ENCODE measurements at places on chromosomes 7 and 10.
A peak's percentile ranks its signal among the peaks of the same experiment; 100 is the strongest.

- DNase-seq: no peak
These were observed 107.8 kb downstream of the ADARB2 start for GRCh38 chr10:1629326-1630198.

GRCh38 chr7:151888079-151889067 is 11.5 kb upstream of the PRKAG2 start:
- DNase-seq: no peak

DNA sequence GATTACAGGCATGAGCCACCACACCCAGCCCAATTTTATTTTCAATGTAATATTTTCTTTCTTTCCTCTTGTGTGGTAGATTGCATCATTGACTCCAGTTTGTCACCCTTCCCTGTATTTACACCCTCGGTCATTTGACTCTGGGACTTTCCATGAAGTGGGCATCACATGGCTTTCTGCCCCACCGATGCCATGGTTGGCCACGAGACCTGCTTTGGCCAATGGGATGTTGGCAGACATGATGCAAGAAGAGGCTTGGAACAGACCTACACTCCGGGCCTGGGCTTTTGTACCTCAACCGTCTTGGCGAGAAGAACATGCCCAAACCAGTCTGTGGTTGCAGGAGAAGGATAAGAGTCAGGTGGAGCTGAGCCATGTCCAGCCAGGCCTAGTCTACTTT is 38.8 kb upstream of the CACUL1 start:
- no peak for DNase-seq

DNA sequence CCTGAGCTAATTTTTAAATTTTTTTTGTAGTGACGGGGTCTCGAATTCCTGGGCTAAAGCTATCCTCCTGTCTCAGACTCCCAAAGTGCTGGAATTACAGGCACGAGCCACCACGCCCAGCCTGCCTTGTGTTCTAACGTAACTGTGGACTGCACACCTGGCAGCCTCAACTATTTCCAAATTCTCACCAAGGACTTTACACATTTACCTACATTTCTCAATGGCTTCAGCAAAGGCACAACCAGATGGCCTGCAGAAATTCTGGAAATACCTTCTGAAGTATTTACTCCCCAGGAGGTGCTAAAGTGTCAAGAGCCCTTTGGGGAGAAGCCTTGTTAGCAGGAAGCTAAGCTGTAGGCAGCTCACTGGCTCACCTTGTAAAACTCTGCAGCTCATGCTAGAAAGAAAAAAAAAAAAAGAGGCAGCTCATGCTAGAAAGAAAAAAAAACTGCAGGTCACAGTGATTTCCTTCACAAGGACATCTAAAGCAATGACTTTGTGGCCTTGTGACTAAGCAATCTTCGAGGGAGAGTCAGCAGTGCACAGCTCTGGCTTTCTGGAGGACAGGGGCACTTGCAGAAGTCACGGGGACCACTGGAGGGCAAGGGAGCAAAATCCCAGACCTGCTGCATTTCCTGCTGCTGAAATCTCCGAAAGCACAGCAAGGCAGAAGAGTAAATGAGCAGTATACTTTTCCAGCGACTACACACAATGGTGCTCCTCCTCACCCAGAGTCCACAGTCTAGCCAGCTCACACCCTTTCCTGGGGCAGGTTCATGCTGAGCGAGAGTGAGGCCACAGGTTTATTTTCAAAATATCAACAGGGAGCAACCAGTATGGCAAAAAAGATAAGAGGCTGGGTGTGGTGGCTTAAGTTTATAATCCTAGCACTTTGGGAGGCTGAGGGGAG is 40.4 kb downstream of the BAIAP2L1 start:
- peak; percentile 49 for DNase-seq

DNA sequence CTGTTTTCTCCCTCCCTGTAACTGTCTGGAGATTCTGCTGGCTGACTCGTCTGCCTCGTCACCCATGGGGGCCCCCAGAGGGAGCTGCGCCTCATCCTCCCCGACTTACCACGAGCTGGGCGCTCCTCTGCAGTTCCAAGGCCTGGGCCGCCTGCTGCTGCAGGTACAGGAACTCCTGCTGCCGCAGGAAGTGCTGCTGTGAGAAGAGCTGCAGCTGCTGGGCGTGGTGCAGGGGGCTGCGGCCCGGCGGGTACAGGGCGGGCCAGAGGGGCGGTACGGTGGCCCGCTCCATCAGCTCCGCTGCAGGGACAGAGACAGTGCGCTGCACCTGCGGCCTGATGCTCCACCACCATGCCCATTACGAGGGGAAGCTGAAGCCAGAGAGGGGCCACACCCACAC is 47.7 kb downstream of the TNRC18 start:
- no peak for DNase-seq

- no peak for DNase-seq
These were observed 428.9 kb downstream of the TNS3 start for GRCh38 chr7:47153058-47153457.

- DNase-seq: no peak
These were observed 154.3 kb upstream of the LAMB4 start for GRCh38 chr7:108284349-108285002.

GRCh38 chr7:15737601-15738000 is 51.1 kb upstream of the MEOX2 start:
- DNase-seq: no peak

GRCh38 chr7:112940314-112940732 is 146.3 kb downstream of the GPR85 start:
- no peak for DNase-seq

DNA sequence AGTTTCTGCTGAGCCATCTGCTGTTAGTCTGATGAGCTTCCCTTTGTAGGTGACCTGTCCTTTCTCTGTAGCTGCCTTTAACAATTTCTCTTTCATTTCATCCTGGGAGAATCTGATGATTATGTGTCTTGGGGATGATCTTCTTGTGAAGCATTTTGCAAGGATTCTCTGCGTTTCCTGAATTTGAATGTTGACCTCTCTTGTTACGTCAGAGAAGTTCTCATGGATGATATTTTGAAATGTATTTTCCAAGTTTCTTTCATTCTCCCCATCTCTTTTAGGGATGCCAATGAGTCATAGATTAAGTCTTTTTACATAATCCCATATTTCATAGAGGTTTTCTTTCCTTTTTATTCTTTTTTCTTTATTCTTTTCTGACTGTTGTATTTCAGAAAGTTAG is 184.2 kb upstream of the BET1 start:
- no peak for DNase-seq

DNA sequence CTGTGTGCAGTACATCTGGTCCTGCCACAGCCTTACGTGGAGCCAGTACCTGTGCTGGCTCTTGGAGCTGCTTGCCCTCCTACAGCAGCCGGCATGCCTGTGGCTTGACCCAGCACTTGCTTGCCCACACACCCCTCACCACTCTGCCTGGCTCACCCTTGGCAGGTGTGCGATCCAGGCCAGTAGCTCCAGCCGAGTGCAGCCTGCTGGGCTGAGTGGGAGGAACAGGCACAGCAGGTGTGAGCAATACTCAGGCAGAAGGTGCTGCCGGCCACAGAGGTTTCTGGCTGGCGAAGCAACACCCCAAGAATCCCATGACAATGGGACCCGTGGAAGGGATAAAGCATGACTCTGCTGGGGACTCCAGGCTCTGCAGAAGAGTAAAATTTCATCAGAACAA is 173.5 kb upstream of the ADCY1 start:
- no peak for DNase-seq

- DNase-seq: no peak
These were observed 24.6 kb upstream of the AKR1E2 start for GRCh38 chr10:4801405-4801804.

DNA sequence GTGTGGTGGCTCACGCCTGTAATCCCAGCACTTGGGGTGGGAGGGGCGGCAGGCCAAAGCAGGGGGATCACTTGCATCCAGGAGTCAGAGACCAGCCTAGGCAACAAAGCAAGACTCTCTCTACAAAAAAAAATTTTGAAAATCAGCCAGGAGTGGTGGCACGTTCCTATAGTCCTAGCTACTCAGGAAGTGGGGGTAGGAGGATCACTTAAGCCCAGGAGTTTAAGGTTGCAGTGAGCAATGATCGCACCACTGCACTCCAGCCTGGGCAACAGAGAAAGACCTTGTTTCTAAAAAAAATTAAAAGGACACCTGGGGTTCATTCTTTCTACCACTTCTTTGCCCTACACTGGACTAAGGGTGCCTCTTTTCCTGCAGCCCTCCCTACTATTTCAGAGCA is 15.1 kb downstream of the WAPL start:
- DNase-seq: no peak

GRCh38 chr7:30925913-30926312 is 14.3 kb downstream of the AQP1 start:
- DNase-seq: no peak

DNA sequence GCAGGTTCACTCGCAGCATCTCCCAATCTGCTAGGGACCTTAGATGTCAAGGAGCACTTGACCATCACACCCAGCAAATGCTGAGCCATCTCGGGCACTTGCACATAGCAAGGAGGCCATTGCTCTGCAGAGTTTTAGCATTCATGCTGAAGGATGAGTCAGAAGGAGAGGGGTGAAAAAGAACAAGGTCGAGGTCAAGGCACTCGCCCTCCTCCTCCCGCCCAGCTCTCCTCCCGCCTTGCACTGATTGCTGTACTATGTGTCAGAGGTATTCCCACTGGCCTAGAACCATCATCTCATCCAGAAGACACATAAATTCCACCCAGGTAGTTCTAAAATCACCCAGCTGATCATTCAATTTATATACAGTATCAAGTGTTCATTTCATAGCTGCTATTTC is 255.1 kb upstream of the SP4 start:
- DNase-seq: no peak

GRCh38 chr10:103227416-103227815 is 18.3 kb upstream of the RPEL1 start:
- no peak for DNase-seq

GRCh38 chr10:80139265-80139664 is 6.7 kb downstream of the PLAC9 start:
- no peak for DNase-seq

- no peak for DNase-seq
These were observed 24.8 kb upstream of the SFMBT2 start for GRCh38 chr10:7435674-7436073.

GRCh38 chr7:37354656-37355131 is 94.0 kb downstream of the ELMO1 start:
- DNase-seq: no peak

DNA sequence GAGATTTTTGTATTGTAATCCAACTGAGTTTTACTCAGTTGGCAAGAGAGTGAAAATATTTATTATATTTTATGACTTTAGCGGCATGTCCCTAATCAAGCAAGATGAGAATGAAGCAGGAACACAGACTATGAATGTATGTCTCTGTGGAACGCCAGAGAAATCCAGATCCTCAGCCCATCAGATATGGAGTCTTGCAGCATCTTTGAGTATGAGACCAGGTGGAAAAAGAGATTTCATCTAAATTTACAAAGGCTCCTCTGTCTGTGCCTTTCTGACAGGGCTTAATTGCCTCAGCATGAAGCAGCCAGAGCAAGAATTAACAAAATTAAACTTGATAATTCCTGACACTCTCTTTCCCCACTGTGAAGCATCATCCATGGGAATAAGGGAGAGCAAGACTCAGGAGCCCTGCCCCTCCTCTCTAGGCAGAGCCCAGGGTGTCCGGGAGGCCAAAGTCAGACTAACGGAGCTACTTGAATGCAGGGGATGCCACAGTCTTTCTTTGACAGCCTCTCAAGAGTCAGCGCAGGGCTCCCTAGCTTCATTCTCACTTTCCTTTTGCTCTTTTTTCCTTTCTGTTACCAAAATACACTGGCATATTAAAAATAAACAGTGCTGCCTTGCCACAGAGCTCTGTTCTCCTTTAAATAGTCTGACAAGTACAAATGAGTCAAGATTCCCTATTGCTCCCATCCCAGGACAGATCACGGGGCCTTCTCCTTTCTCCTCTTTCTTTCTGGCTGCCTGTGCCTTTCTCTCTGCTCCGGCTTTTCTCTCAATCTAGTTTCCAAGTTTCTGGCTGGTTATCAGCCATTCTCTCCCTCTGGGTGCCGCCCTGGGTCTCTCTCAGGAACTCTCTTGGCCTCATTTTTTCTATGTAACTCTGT is 132.2 kb upstream of the INHBA start:
- DNase-seq: no peak

- DNase-seq: no peak
These were observed 631.0 kb upstream of the ANKRD30A start for GRCh38 chr10:36494371-36494770.

DNA sequence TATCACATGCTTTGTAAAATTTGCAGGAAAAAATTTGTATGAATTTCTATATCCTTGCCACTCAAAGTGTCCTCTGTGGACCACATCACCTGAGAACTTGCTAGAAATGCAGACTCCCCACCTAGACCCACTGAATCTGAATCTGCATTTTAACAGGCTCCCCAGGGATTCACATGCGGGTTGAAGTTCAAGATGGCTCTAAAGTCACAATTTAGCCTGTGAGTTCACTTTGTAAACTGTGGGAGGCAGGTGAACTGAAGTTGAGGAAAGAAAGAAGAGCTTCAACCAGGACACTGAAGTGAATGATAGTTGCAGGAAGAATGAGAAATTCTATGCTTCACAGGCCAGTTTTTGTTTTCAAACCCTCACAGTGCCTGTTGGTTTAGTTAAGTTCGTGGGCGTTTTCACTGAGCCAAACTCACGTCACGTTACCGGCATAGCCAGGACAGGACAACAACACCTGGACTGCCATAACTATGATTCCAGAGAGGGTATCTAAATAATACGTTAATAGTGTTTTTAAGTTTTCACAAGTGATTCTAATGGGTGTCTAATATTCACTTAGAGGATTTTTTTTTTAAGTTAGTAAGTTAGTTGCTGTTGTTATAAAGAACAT is 240.0 kb downstream of the PHTF2 start:
- no peak for DNase-seq

DNA sequence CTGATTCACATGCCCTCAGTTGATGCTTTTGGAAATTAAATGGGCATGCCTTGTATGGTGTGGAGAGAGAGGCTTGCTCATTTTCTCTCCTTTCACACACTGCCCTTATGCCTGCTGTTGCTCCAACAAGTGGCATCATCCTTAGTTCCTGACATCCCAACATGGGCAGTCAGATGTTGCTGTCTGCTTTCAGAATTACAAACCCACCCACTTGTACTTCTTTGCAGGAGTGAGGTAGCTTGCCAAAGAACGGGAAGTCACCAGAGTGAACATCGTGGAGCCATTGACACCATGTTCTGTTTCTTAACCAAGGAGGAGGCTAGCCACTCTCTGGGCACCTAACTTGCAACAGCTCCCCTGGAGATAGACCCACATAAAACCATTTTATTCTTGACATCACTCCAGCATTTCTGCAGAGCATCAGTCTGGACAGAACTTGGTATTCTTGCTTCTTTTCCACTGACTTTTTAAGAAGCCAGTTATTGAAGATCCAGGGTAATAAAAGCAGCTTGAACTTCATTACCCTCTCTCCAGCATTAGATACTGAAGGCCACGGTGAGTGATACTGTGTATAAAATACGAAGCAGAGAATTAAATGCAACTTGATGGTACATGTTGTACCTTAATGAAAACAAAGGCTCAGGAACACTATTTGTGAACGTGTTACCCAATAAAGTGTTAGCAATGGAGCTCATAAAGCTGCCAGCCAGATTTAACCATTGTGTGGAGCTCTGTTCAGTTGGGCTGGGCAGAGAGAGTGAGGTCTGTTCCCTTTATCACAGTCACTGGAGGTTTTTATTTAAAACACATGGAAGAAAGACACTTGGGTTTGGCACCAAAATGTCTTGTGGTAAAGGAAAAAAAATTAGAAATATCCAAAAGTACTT is 195.8 kb upstream of the HABP2 start:
- DNase-seq: no peak

GRCh38 chr10:1650542-1651269 is 86.6 kb downstream of the ADARB2 start:
- no peak for DNase-seq
